Myocyte (in vitro differentiated cells): ENCODE measurements at places on chromosomes 2 and 18. TPM values are rescaled to one million over a fixed set of nuclear protein-coding genes. Genes with fewer than 3 reads are reported as not detected.

Gene NPAS2
- 4.9 and 10.2 TPM in 2 replicates for total RNA-seq

Gene PTPN4
- total RNA-seq = 24.8 and 29.2 TPM in 2 replicates

Gene TWIST2
- 5.0 and 9.2 TPM in 2 replicates for total RNA-seq

DNA sequence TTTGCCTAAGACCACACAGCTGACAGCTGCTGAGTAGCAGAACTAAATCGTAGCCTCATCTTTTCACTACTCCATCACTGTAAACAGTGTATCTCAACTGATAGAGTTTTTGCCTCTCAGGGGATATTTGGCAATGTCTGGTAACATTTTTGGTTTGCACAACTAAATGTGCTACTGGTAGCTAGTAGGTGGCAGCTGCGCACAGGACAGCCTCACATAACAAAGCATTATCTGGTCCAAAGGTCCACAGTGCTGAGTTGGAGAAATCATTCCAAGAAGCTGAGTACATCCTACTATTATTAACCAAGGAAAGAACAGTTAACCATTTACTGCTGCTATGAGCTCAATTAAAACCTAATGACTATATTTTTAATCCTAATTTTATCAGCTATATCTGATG lies 6.1 kb upstream of the CCDC102B start:
- peak; percentile 30 for DNase-seq

Gene CSRNP3
- total RNA-seq = 1.0 and 3.3 TPM in 2 replicates

Gene LINC00305
- not detected in 2 replicates for total RNA-seq

GRCh38 chr2:107248932-107249331 lies 363.0 kb upstream of the ST6GAL2 start:
- no peak for DNase-seq

Gene KLHL41
- total RNA-seq = 1,702 and 1,869 TPM in 2 replicates

Gene LIMS3
- 11.9 and 17.0 TPM in 2 replicates for total RNA-seq

Gene VIL1
- not detected in 2 replicates for total RNA-seq

DNA sequence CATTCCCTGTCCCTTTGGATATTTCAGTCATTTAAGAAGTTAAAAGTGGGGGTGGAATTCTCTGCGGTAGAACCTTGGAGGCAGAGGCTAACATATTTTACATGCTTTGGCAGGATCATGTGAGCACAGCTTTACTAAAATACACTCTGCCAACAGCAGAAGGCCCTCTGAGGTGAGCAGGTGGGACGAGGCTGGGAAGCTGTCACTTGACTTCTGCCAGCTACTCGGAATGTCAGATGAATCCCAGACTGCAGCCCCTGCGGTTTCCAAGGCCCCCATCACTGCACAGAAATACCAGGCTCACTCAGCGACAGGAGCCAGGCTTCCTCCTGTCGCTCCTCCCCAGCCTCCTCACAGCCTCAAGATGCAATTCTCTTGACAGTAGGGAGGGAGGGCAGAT lies 220.9 kb upstream of the REV1 start:
- peak; percentile 74 for DNase-seq

GRCh38 chr18:21260621-21261020 lies 18.6 kb downstream of the GREB1L start:
- no peak for DNase-seq

GRCh38 chr2:77086478-77086877 lies 435.7 kb downstream of the LRRTM4 start:
- DNase-seq = no peak

DNA sequence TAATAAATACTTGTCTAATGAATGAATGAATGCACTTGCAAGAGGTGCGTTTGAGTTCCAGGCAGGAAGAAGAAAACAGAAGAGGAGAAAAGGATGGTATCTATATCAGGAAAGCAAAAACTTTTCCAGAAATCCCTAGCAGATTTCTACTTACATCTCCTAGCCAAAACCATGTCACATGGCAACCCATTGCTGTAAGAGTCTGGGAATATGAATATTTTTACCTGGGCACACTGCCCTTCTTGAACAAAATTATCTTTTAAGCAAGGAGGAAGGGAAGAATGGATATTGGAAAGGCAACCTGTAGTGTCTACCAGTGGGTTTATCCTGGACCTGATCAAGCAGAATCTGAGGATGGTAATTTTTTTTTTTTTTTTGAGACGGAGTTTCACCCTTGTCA lies 44.2 kb upstream of the ASXL2 start:
- DNase-seq = no peak

DNA sequence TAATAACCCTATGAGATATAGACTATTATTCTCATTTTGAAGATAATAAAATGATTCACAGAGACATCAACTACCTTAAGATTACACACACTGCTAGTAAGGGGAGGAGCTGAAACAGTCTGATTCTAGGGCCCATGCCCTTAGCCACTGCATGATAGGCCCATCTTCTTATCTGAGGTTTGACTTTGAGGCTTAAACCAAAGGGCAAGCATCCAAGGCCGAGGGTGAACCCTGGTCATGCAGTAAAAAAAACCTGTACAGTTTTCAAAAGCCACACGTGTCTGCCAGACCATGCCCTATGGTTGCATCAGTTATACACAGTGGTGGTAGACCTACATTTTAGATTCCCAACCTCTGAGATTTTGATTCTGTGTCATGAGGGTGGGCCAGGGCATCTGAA lies 44.8 kb downstream of the POLE4 start:
- no peak for DNase-seq

Gene AQP12A
- total RNA-seq = not detected in 2 replicates

Gene INHBB
- 0.27 and 0.36 TPM in 2 replicates for total RNA-seq

GRCh38 chr2:39140322-39140847 lies 19.5 kb upstream of the SOS1 start:
- DNase-seq = no peak

DNA sequence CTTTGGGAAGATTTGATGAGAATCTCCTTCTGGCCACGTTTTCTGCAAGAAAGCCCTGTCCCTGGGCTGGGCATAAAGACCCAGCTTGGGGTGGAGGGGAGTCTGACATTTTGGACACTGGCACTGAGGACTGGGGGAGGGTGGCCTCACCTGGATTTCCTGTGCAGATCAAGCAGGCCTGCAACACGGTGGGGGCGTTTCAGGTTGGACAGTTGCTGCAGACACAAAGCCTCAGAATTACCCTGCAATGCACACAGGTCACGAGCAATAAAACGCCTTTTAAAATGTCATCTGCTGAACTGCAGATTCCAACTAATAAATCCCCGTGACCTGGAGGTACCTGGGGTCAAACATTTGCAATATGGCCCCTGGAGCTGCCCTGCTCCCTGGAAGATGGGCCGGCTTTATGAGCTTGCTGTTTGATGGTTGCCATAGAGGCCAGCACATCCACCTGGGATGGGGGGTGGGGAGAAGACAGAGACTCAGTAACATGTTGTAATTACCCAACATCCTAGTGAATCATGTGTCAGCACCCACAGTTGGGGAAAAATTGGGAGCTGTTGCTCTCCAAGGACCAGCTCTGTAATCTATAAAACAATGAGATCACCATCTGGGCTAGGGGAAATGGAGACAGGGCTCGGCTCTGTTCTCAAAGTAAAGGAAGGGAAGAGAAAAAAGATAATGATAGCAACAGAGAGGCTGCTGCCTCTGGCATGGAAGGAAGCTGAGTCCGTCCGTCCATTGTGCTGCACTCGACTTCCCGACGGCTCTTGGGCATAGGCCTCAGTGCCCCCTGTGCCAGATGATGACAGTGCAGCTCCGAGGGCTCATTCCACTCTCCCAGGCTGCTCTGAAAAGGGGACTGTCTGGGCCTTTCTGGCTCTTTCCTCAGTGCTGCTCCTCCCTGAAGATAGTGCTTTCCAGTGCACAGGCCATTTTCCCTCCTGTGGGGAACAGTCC lies 340.3 kb downstream of the CYRIA start:
- DNase-seq = no peak

GRCh38 chr18:76988031-76988826 lies 144.4 kb downstream of the MBP start:
- DNase-seq = no peak

- no peak for DNase-seq
Measured at GRCh38 chr18:50189160-50189559, 5.8 kb downstream of the MYO5B start.

DNA sequence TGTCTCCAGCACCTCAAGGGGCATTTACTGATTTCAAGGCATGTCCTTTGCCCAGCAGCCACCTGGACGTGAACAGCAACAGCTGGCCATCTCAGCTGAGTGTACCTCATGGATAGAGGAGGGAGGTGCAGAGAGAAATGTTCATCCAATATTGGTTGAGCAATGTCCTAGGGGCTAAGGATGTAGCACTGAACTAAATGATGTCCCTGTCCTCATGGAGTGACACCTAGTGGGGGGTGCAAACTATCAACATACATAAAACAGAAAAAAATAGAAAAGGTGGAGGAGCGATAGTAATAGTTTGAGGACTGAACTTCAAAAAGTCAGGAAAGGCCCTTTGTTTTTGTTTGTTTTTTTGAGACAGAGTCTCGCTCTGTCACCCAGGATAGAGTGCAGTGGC lies 4.8 kb upstream of the UGGT1 start:
- no peak for DNase-seq

Gene C1QL2
- 0.27 and 0.68 TPM in 2 replicates for total RNA-seq

- no peak for DNase-seq
Measured at GRCh38 chr2:19664646-19665045, 237.1 kb downstream of the TTC32 start.

DNA sequence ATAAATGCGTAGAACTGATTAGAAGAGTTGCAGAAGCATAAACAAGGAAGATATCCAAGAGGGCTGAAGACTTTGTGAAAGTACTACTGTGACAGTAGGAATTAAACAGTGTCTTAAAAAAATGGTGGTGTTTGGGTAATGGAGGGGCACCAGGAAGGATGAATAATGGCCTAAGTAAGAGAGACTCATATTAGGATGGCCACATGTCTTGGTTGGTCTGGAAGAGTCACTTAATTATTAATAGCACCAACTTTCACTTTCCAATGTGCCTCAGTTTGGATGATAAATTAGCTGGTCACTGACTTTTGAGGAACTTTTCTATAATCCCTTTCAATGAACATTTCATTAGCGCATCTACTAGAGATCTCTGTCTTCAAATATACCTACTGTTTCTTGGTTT lies 372.2 kb downstream of the NYAP2 start:
- DNase-seq = peak; percentile 33

GRCh38 chr2:61045226-61045625 lies 20.4 kb upstream of the SANBR start:
- no peak for DNase-seq

- no peak for DNase-seq
Measured at GRCh38 chr18:77061281-77061945, 71.2 kb downstream of the MBP start.

- DNase-seq = no peak
Measured at GRCh38 chr18:22709288-22710060, 223.7 kb upstream of the RBBP8 start.

DNA sequence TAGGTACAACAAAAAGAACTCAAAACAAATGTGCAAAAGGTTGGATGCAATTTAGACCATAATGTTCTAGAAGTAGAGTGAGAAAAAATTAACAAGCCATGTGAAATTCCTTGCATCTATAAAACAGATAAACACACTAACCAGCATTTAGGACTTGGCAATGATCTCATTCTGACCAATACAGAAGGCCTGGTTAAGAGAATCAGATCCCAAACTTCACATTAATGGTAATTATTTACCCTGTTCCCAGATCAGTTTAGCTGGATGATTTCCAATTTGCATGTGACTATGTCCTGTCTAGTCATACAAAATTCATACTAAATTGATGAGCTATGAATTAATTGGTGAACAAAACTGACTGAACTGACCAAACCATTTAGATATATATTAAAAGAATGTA lies 98.4 kb upstream of the FIGN start:
- no peak for DNase-seq

Gene GPR45
- total RNA-seq = not detected in 2 replicates

Gene BUB1
- total RNA-seq = 2.1 and 5.8 TPM in 2 replicates

- peak; percentile 2 for DNase-seq
Measured at GRCh38 chr2:126809340-126809739, 89.3 kb upstream of the TEX51 start.

Gene CXCR1
- total RNA-seq = not detected in 2 replicates

DNA sequence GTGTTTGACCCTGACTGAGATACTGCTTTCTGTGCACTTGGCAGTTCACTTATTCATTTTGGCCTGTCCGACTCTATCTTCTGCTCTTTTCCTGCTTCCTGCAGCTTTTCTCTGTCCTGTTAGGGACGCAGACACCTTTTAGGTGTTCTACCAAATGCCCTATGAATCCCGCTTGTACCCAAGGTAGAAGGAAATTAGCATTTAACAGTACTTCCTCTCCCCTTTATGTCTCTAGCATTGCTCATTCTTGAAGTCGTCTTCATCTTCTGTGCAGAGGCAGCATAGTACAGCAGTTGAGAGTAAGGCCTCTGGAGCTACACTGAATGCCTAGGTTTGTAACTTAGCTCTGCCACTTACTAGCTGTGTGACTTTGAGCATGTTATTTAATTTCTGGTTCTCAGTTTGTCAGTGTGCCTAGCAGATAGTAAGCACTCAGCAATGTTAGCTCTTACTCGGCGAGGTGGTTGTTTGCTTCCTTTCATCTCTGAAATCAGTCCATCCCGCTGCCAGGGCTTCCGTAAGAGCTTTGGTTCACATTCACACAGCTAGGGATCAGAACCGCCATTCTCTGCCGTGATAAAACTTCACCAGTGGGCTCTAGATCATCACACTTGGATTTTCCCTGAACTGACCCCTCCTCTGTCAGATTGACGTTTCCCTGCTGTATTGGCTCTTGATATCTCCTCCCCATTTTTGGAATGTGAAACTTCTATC lies 1.4 kb downstream of the CCT7 start:
- DNase-seq = no peak

DNA sequence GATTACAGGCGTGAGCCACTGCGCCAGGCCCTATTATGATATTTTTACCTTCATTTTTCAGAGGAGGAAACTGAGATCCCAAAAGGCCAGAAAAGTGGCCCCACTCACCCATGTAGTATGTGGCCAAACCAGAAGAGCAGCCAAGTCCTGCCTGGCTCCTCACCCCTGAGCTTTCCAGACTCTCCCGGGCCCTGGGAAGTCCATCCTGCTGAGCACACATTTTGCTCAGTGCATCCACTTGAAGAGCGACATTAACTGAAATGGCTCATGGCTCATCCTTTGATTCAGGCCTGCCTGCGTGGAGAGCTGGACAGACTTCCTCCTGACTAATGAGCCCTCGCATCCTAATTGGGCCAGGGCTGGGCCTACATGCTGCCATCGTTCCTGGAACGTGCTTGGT lies 9.5 kb upstream of the NGEF start:
- DNase-seq = no peak

GRCh38 chr2:61887717-61888266 lies 664 bp downstream of the CCT4 start:
- peak; percentile 51 for DNase-seq

GRCh38 chr2:28750316-28751251 lies 1.0 kb upstream of the PPP1CB start:
- peak; percentile 65 for DNase-seq

Gene SLC14A1
- total RNA-seq = not detected in 2 replicates

DNA sequence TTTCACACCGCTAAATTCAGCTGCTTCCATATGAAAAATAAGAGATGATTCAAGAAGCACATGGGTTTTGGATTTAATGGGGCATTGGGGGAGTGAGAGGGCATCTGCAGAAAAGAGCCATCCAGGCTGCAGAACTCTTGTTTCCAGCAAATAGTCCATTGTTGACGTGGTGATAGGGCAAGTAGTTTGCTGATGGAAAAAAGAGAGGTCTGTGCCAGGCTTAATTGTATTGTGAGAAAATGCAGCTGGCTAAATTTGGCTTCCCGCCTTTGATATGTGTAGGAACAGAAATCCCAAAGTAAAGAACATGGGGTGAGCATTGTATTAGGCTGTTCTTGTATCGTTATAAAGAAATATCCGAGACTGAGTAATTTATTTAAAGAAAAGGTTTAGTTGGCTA lies 199.5 kb downstream of the SETBP1 start:
- no peak for DNase-seq

GRCh38 chr2:41206004-41206403 lies 754.1 kb upstream of the SLC8A1 start:
- DNase-seq = no peak
